ENCODE measurements at places on chromosomes 3 and 15.

GRCh38 chr3:75180235-75180944 lies 483.7 kb upstream of the FRG2C start:
- no peak for DNase-seq

- DNase-seq: no peak
Observed at GRCh38 chr3:112873632-112874031, 27.0 kb upstream of the CD200R1L start.

DNA sequence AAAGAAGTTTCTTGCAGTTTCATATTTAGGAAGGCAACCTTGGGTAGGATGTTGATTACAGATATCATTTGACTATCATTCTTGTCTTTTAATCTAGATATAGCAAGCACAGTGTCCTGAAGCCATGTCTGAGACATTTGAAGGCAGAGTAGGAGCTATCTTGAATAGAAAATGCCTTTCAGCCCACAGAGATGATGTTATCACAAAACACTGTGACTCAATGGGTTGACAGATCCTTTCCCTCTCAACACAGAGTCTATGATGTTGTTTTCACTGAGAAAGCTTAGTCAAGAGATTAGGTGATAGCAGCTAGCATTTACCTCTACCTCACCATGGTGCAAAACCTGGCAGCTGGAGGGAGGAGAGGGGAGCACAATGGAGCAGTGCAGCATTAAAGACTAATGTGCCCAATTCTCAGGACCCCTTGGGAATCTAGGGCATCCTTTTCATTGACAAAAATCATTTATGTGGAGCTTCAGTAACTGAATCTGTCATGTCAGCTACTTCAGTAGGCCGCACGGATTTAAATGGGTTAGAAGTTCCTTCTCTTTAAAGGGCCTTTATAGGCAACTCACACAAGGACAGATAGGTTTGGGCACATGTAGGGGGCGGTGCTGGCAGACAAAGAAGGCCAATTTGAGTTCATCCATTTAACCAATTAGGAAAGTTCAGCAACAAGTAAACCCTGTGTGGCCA lies 121.8 kb downstream of the AGBL1 start:
- no peak for DNase-seq

GRCh38 chr15:59420986-59421618 lies 16.9 kb upstream of the FAM81A start:
- DNase-seq: no peak

GRCh38 chr3:72193771-72194430 lies 409.0 kb upstream of the PROK2 start:
- no peak for DNase-seq

DNA sequence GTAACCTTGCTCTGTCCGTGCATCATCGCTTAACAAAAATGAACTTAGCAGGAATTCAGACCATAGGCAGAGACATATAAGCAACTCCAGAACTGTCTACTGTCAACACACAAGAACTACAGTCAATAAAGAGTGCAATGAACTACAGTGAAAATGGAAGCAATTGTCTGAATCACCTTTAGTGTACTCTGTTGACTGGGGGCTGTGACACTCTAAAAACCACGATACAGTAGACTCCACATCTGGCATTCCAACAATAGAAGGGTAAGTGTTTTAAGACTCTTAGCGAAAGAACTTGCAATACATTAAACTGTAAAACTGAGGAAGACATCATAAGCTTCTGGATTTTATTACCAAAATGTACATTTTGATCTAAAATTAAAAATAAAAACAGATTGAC lies 347.3 kb downstream of the ZBTB20 start:
- DNase-seq: no peak

DNA sequence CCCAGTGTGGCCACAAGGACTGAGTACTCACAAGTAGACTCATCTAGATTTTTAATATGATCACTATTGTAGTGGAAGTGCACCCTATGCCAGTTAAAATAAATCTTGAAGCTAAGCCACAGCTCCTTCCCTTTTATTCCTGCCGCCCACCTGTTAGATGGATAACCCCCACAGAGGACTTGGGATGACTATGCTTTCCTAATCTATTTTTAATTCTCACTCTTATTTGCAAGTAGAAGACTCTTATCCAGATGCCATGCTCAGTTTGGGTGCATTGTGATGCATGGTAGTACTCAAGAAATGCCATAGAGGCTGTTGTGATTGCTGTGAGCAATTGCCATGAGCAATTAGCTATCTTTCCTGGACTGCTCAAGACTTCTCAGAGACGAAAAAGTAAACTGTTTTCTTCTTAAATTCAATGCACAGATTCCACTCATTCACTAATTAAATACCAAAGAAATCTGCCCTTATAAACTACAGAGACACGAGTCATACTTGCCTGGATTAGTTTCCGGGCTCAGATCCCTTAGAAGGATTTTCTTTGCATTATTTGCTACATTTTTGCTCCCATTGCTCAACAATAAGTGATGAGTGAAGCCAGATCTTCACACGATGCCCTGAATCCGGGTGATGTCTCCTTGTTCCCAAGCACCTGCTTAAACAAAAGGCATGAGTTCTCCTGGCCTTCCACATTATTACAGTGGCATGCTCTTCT lies 472.1 kb downstream of the SOX2 start:
- no peak for DNase-seq

- DNase-seq: no peak
Observed at GRCh38 chr15:95146481-95146880, 915.1 kb downstream of the MCTP2 start.

GRCh38 chr3:178479446-178479845 lies 56.8 kb upstream of the KCNMB2 start:
- no peak for DNase-seq

- DNase-seq: no peak
Observed at GRCh38 chr3:22265403-22265802, 514.4 kb upstream of the ZNF385D start.

DNA sequence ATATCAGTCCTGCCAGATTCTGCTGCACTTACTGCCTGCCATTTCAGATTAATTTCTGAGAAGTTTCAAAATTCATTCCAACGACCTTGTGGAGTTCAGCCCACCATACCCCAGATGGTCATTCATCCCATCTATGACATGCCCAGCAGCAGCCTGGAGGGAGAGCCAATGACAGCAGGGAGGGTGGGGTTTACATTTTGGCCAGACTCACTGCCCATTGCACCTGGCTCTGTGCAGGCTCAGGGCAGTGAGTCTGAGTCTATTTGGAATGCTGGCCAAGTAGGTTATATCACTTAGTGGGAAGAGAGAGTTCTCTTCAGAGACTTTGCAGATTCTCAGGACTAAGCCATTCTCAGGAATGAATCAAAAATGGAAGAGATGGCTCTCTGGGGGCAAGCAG lies 21.5 kb downstream of the SRPRB start:
- no peak for DNase-seq

DNA sequence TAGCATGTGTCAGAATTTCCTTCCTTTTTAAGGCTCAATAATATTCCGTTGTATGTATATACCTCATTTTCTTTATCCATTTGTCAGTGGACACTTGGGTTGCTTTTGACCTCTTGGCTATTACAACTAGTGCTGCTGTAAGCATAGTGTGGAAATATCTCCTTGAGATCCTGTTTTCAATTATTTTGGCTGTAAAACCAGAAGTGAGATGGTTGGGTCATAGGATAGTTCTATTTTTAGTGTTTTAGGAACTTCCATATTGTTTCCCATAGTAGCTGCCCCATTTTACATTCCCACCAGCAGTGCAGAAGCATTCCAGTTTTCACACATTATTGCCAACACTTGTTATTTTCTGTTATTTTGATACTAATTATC lies 70.4 kb upstream of the C15orf39 start:
- DNase-seq: no peak

DNA sequence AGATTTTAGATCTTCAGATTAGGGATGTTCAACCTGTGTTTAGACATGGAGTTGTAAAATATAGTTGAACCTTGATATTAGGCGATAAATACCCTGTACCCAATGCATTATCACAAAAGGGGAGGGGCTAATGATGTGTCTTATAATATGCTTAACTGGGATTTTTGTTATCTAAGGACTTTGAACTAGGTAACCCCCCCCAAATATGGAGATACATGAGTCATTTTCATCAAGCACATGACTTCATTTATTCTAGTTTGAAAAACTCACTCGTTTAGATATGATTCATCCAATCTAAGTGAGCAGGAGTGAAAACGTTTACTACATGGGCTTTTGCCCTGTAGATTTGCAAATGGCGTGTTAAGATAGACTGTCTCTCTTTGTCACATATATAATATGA lies 212.4 kb downstream of the IL5RA start:
- DNase-seq: no peak

- DNase-seq: no peak
Observed at GRCh38 chr3:196406811-196407470, 25.3 kb downstream of the UBXN7 start.

Data from stimulated activated CD8-positive, alpha-beta memory T cell treated with anti-CD3 and anti-CD28 coated beads, Interleukin-7, amount 100 ng/mL, for 48 hours (primary cell).